ENCODE measurements at places on chromosomes 5 and 9.

- no peak for DNase-seq
Observed at GRCh38 chr9:9615086-9615485, 997.7 kb downstream of the PTPRD start.

DNA sequence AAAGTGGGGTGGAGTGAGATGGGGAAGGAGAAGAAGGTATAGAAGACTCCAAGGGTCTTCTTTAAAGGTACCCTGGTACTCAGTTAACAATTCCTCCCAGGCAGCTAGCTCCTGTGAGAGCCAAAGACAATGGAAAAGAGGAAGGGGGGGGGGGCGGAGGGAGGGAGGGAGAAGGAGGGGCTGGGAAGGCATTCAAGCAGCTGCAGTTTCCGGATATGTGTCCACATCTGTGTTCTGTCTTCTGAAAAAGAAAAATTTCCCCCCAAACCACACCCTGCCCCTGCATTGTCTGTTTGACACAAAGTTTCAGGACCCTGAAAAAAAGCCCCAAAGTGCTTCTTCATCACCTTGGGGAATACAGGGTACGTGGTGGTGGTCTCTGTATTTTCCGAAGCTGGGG lies 11.1 kb downstream of the SPRY4 start:
- no peak for DNase-seq

GRCh38 chr5:54829676-54830535 lies 155.5 kb downstream of the ESM1 start:
- no peak for DNase-seq

DNA sequence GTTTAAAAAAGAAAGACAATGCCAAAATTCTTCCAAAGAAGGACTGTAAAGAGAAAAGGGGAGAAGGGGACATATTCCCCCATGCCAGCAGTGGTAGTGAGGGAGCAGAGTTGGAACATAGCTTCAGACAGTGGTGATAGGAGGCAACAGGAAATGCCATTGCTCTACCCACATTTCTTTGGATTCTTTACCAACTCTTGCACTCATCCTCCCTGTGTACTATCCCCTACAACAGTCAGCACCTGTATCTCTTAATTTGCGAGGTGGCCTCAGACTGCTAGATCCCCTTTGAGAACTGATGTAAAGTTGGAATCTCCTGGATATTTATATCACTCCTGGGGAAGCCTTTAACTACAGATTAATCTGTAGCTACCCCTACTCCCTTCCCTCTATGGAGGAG lies 320.6 kb upstream of the PTGER4 start:
- no peak for DNase-seq

- DNase-seq: no peak
Observed at GRCh38 chr5:120767178-120767820, 303.2 kb downstream of the PRR16 start.

GRCh38 chr5:80165452-80165851 lies 90.4 kb downstream of the SERINC5 start:
- DNase-seq: no peak

DNA sequence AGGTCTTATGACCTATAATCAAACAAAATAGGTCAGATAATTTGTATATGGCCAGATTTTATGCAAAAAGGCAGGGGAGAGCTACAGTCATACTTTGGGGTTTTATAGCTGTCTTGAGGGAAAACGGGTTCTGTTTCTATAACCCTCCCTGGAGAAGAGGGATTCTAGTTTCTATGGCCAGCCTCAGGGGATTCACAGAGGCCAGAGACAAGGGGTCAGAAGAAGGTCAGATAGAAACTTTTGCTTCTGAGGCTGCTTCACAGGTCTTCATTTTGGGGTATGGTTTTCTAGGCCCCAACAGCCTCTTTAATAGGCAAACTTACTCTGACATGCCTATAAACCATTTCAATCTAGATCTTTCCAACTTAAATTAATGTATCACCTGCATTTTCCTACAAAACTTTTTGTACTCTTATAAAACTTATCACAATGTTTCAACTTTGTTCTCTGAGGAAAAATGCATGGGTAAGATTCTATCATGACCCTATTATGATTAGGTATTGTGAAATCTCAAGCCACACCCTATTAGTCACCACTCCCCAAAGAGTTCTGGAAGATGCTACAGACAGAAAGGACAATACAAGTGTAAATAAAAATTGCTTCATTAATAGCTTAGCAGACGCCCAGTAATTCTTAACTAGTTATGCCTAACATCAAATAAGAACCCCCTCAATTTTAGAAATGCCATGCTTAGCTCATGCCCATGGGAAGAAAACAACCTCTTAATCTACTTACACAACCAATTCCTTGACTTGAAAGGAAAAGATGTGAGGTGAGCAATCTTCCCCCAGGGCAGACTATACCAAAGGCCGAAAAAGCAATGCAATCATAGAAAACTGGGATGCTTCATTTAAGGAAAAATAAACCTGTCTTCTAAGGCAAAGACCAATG lies 396.6 kb downstream of the TLR4 start:
- DNase-seq: no peak

GRCh38 chr5:92514896-92515295 lies 1066.1 kb downstream of the NR2F1-AS1 start:
- no peak for DNase-seq

GRCh38 chr5:225334-225733 lies 7.2 kb downstream of the SDHA start:
- DNase-seq: no peak

- peak; percentile 93 for DNase-seq
Observed at GRCh38 chr9:127754099-127755060, 19.3 kb upstream of the TOR2A start.

DNA sequence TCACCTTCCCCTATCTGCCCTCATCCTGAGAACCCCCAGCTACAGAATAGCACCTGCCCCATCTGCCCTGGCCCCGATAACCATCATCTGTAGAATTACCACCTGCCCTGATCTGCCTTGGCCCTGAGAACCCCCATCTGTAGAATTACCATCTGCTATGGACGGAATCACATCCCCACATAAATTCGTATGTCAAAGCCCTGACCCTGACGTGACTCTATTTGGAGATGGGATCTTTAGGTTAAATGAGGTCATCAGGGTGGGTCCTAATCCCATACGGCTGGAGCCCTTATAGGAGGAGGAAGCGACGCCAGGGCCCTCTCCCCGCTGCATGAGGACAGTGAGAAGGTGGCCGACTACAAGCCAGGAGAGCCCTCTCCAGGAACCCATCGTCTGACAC lies 32.6 kb downstream of the SARDH start:
- no peak for DNase-seq

GRCh38 chr5:150781706-150782614 lies 3.4 kb downstream of the SMIM3 start:
- no peak for DNase-seq

- no peak for DNase-seq
Observed at GRCh38 chr5:169440107-169440705, 139.3 kb upstream of the SLIT3 start.

DNA sequence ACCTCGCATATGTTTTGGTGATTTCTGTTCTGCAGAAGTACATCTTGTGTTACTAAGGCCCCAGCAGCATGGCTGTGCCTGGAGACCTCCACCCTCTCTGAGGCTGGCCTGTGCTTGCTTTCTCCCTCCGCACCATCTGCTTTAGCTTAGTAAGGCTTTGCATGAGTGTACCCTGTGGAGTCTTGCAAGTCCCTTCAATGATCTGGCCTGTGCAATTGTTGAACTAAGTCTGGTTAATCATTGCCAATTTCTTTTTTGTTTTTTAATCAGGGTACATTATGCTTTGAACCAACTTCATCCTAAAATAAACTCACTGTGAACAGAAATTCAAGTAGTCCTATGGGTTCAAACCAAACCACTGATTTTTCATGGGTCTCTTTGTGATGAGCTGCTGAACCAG lies 32.3 kb downstream of the ACOT12 start:
- DNase-seq: no peak

DNA sequence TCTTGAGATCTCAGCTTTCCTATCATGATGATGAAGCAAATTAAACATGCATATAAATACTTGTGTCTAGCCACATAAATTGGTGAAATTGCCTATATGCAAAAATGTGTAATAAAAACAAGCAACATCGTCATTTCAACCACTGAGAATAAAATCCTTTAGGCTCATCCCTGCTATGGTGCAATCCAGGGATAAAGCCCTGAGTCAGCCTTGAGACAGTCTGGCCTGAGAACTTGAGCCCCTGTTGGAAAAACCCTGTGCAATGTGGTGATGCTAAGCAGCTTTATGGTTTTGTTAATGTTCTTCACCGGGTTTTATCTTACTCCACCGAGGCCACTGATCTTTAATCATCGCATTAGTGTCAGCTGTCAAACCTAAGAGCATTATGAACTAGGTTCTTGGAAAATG lies 170.5 kb downstream of the DCP2 start:
- DNase-seq: peak; percentile 78

DNA sequence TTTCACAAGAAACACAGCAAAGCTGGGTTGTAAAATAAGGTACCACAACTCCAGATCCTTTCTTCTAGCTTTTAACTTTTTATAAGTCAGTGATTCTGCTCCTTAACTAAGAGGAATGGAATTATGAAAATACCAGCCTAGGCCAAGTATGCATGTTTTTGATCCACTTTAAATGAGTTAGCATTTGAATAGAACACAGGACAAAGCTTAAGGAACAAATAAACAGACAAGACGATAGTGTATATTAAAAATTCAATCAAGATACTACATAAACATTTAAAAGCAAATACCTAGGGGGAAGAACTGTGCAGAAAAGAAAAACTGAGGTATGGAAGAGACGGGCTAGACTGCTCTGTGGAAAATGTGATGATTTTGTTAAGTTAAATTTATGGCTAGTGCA lies 200.7 kb downstream of the LURAP1L start:
- no peak for DNase-seq

- no peak for DNase-seq
Observed at GRCh38 chr9:99466781-99467180, 244.7 kb downstream of the SEC61B start.

- DNase-seq: no peak
Observed at GRCh38 chr9:24608599-24608998, 62.9 kb upstream of the IZUMO3 start.

- DNase-seq: no peak
Observed at GRCh38 chr9:35928591-35929452, 19.5 kb downstream of the SPAAR start.

DNA sequence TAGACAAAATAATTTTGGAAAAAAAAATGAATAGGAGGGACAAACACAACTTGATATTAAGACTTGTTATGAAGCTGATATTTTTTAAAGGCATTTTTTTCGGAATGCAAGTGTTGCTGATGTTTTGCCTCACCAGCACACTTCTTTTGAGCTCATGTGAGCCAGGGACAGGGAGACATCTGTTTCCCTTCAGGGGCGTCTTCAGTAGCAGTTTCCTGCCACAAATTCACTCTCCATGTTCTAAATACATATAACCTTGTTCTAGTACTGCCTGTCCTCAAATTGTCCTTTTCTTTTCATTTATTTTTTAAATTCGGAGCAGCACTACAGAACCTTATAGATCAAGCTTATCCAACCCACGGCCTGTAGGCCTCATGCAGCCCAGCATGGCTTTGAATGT lies 316.0 kb upstream of the PAPPA start:
- DNase-seq: no peak

DNA sequence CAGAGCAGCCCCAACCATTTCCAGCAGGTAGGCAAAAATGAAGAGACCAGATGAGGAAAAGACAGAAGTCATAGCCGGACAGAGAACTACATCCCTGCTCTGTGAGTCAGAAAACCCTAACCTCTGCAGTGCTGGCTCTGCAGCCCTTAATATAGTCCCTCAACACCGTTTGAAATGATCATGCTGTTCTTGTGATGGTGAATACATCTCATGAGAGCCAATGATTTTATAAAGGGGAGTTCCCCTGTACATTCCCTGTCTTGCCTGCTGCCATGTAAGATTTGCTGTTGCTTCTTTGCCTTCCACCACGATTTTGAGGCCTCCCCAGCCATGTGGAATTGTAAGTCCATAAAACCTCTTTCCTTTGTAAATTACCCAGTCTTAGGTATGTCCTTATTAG lies 216.8 kb upstream of the RFX3 start:
- DNase-seq: no peak

DNA sequence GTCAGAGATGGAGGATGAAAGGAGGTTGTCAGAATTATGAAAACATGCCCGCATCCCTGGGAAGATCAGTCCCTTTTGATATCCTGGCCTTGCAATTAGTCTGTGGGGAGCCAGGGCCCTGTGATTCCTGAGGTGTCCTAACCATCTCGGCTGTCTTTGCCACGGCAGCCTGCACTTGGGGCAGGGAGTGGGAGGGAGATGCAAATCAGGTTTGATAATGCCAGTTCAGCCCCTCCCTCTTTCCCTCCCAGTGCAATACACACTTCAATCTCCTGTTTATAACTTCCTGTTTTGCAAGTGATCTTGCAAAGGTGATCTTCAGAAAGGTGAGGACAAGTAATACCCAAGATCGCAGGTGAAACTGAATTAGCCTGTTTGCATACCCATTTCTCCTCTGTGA lies 114.0 kb upstream of the ALDH1B1 start:
- DNase-seq: no peak

DNA sequence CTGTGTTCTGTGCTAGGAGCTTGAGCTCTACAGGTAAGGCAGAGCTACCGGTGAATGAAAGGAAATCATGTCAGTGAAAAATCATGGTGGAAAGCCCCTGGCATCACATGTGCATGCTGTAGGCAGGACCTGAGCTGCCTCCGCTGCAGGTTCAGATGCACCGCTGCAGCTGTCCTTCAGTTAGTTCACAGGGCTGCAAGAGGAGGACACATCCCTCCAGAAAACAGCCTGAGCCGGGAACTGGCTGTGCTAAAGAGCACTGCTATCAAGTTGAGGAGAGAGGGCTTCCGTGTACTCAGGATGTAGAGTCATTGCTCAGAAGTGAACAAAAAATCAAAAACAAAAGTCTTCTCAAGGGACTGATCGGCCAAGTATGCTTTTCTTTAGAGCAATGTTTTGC lies 138.6 kb downstream of the ERCC6L2 start:
- DNase-seq: no peak

DNA sequence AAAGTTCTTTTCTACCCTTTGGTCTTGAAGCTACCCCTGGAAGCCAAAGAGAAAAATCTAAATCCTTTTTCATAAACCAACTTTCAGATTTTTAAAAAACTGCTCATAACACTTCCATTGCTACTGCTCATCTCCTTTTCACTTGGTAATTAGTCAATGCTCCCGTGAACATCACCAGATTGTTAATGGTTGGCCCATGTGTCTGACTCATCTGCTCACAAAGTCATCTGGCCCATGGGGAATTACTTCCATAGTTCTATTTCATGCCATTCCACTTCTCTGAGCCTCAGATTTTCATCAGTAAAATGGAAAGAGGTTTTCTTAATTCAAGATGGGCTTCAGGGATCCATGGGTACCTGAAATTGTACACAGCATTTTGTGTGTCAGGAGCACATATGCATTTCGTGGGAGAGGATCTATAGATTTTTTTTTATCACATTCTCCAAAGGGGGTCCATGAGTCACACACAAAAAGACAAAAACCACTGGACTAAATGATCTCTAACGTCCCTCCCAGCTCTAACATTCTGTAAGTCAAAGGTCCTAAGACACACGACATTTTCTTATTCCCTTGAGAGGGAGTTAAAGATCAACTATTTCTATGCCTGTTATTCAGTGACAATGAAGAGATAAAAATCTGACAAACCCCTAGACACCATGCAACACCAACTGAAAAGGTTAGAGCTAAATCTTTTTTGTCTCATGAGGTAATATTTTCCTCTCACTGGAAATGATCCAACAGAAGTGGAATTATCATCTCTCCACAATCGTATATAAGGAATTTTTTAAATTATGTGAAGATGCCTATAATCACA lies 75.4 kb downstream of the TEX10 start:
- no peak for DNase-seq
